ENCODE measurements at places on chromosomes 3 and 15.

- DNase-seq, result no peak
Observed at GRCh38 chr15:87944691-87945090, 311.8 kb downstream of the NTRK3 start.

DNA sequence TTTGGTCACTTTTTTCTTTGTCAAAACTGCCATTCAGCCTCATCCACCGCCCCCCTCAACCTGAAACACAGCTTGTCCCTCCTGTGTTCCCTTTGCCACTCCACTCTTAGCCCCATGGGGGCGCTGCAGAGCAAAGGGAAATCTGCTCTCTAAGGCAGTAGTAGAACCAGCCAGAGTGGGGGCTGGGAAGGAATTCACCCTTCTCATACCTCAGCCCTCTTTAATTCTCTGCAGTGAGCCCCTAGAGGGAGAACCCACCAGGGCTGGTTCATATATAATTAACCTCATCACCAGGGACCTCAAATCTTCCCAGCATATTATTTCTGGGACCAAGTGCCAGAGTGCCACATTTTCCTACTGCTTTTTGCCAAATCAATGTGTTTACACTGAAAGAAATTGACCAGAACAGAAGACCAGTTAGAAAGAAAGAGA, 2.8 kb upstream of the BCL6 start:
- peak; percentile 87 for DNase-seq

DNA sequence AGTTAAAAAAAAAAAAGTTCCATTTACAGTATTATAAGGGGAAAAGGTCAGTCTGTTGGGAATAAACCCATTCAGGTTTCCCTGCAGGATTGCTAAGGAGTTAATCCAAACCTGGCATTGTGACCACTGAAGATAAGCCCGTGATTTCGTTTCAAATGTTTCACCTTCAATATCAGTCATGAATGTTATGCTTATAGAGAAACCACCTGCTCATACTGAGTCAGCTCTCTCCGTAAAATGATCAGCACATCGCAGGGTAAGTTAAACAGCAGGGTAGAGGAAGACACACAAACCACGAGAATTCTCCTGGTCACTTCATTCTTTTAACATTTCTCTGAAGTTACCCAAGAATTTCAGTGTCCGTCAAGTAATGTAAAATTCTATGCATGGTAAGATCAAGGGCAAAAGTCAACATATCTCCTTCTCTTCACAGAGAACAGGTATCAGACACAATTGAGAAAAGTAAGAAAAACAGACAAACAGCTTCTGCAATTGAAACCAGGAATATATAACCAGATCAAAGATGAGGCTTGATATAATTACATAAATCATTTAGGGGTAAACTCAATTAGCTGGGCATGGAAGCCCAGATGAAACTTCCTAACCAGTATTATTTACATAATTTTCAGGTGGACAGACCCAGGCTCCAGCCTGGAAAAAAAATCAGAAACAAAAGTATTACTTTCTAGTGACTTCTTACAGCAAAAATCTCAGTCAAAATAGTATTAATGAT, 67.6 kb upstream of the ARHGEF3 start:
- DNase-seq, result no peak

DNA sequence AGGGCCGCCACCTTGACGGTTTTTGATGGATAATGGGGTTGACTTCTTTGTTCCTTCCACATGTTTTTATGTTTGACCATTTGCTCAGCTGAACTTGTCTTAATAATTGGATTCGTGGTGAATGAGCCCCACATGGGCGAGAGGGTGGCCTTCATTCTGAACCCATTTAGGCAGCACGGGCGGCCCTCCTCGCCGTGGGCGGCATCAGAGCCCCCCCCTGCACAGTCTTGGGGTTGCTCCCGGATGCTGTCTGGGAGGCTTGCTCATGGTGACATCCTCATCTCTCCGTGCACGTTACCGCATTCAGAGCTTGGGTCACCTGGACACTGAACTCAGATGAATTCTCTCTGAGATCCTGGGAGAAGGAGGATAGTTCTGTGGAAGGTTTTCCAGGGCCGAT, 172.3 kb upstream of the OSBPL11 start:
- DNase-seq, result no peak

- no peak for DNase-seq
Observed at GRCh38 chr3:170307671-170308405, 49.7 kb upstream of the SKIL start.

GRCh38 chr3:195839260-195840010, 27.7 kb upstream of the MUC4 start:
- no peak for DNase-seq

DNA sequence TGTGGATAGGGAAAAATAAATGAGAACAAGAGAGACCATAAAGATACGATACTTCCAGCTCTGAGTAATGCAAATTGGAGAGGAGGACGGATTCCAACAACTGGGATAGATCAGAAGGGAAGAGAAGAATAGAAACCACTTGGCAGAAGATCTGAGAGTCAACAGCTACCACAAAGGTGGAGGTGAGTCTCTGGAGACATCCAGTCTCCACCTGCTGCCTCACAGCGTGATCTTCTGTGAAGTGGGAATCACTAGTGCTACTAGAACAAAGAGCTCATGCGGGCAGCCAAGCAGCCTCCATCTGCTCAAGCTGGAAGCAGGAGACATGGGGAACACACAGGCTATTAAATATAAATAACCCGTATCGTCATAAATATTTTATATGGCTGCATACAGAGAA, 558.5 kb upstream of the CFAP20DC start:
- no peak for DNase-seq

DNA sequence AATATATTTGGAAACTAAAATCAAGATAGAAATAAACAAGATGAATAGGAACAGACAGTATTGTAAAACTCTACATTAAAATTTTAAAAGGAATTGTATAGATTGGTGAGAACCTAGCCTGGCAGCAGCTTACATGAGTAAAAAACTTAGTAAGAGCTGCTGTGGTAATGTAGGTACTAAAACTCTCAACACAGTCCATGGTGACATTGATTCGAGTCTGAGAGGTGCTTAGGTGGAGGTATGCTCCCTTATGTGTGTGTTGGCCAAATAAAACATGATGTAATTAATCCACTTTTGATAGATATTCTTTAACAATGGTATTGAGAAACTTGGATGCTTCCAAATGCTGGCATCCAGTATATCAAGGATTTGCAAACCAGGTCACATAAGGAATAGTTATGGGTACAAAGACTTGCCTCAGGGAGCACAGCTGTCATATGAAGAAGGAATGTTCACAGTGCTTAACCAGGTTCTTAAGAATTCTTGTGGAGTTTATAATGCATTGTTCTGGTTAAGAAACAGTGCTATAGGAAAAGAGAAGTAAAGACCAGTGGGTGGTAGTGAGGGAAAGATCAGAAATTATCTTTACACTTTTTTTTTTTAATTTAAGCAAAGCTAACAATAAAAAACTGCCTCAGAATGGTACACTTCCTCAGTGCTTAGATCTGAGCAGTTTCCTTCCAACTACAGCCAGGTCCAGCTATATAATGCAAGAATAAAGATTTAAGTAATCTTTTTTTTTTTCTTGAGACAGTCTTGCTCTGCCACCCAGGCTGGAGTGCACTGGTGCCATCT, 24.6 kb upstream of the IL20RB start:
- DNase-seq, result no peak

DNA sequence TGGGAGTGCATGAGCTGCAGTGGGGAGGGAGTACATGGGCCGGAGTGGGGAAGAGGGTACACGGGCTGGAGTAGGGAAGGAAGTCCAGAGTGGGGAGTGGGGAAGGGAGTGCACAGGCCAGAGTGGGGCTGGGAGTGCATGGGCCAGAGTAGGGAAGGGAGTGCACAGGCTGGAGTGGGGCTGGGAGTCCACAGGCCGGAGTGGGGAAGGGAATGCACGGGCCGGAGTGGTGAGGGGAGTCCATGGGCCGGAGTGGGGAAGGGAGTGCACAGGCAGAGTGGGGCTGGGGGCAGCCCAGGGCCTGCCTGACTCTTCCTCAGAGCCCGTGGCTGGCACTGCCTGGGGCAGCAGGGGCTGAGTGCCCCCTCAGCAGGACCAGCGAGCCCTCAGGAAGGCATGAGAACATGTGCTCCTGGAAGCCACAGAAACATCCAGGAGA, 40.7 kb downstream of the KLF15 start:
- peak; percentile 5 for DNase-seq

DNA sequence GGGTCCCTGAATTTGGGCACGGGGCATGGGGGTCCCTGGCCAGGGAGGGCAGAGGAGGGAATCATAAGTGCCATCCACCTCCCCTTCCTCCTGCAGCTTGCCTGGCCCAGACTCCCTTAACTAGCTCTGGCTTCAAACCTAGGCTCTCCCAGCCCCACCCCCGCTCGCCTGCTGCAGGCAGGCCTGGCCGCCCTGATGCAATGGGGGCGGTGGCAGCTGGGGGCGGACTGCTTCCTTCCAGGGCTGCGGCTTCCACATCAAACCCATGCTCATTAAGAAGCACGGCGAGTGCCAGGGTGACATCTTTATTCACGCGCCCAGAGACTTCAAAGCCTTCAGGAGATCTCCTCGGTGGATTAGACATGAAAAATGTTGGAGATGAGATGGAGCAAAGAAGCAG, 123.1 kb downstream of the TPRA1 start:
- no peak for DNase-seq

DNA sequence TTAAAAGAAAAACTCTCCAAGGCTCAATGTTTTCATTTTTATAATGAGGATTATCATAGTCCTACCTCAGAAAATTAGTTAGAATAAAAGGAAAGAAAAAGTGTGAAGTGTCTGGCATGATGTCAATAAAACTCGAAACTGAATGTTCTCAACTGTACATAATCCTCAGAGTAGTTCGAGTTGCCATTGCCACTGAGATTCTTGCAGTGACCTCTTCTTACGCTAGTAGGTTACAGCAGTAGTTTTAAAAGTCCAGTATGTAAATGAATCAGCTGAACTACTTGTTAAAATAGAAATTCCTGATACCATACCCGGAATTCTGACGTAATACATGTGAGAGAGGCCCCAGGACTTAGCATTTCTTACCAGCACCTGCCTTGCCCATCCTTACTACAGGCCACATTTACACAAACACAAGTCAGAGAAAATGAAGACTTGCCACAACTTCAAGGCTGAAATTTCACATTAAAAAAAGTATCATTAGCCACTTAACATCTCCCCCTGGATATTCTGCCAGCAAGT, 502.6 kb downstream of the FGF12 start:
- no peak for DNase-seq

- DNase-seq, result no peak
Observed at GRCh38 chr3:58371754-58372153, 39.1 kb downstream of the PXK start.

GRCh38 chr3:139425745-139426400, 36.4 kb upstream of the COPB2 start:
- DNase-seq, result no peak

DNA sequence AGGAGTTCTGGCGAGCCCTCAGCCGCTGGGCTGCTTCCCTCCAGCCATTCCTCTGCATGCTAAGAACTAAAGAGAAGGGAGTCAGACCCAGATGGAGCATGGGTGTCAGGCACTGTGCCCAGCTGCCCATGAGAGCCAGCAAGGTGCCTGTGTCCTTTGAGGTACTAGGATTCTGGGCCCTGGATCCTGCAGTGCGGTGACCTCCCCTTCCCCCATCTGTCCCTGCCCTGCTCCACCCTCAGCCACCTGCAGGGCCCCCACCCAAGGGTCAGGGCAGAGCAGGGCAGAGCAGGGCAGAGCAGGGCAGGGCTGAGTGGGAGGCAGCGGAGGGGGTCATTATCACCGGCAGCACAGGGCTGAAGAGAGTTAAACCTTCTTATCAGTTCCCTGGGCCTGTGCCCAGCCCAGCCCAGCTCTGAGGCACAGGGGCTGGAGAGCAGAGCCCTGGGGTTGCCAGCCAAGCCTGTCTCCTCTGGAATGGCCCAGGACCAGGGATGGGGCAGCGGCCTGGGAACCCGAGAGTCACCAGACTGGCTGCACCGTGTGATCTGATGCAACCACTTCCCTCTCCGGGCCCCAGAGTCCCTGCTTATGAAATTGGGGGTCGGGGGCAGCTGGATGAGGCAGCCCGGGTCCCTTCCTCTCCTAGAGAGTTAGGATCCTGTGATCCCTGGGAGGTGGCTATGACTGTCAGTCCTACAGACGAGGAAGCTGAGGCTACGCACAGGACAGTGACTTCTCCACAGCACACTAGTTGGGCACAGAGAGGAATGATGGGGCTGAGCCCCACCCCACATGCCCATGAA, 17.3 kb downstream of the ZDHHC19 start:
- DNase-seq, result no peak

GRCh38 chr15:61759639-61760038, 300.6 kb downstream of the VPS13C start:
- no peak for DNase-seq

DNA sequence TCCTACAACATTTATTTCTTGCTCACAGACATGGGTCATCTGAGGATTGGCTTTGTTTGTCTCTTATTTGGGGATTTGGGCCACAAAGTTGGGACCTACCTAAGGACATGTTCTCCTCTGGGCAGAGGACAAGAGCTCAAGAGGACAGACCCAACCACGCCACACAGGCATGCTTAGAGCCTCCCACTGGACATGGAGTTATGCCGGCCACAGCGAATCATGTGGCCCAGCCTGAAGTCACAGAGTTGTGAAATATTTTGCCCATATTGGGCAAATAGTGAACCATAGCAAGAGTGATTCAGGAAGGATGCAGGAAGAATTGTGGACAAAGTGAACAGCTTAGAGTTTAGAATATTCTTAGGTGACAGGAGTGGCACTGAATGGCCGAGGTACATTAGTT, 9.9 kb downstream of the TRAK1 start:
- DNase-seq, result no peak

GRCh38 chr3:105580296-105580965, 213.7 kb downstream of the ALCAM start:
- DNase-seq, result no peak

DNA sequence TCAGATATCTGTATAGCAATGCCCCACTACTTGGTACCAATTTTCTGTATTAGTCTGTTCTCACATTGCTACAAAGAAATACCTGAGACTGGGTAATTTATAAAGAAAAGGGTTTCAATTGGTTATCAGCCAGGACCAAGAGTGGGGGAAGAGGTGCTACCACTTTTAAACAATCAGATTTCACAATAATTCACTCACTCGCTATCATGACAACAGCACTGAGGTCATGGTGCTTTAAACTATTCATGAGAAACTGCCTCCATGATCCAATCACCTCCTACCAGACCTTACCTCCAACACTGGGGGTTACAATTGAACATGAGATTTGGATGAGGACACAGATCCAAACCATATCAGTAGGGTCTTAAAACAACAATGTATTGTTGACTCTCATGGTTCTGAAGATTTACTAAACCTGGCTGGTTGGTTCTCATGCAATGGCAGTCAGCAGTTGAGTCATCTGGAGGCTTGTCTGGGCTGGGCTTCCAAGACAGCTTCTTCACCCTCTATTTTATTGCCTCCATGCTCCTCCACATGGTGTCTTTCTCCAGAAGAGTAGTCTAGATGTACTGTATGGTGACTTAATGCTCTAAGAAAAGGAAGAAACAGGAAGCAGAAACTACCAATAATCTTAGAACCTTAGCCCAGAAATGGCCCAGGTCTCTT, 21.2 kb upstream of the TM4SF4 start:
- no peak for DNase-seq

- no peak for DNase-seq
Observed at GRCh38 chr3:8001712-8002111, 499.9 kb upstream of the LMCD1 start.

DNA sequence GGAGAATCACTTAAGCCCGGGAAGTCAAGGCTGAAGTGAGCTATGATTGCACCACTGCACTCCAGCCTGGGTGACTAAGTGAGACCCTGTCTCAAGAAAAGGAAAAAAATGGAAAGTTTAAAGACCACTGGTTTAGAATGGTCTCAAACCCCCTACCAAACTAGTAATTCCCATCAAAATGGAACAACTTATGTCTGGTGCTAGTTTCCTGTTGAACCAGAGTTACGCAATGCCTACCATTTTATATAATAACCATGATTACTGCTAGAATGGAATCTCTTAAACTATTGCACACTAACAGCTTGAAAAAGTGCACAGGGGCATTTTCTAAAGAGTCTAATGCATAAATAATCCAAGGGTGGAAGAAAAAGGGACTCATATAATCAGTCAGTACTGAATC, 43.6 kb downstream of the DMXL2 start:
- no peak for DNase-seq
